NCI-H1436 treated with DMSO at 0.1 percent for 48 hours (cell line): ENCODE measurements at places on chromosomes 4 and X.

- no peak for DNase-seq
Measured at GRCh38 chr4:171186700-171187099, 626.5 kb upstream of the GALNTL6 start.

DNA sequence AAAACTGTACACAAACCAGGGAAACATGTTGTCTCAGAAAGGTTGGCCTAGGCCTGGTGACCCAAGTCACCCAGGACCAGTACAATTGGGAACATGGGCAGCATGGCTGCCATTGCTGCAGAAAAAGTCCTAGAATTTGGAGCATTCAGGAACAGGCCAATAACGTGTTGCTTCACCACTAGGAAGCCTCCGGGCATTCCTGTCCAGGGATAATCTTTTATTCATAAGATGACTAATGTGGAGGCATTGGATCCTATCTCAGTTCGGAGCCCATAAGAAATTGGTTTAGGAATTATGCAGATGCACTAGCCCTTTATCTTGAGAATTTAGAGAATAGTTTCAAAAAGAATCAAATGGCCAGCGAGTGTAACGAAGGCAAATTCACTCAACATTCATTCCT, 242.8 kb upstream of the NDST4 start:
- DNase-seq = no peak

DNA sequence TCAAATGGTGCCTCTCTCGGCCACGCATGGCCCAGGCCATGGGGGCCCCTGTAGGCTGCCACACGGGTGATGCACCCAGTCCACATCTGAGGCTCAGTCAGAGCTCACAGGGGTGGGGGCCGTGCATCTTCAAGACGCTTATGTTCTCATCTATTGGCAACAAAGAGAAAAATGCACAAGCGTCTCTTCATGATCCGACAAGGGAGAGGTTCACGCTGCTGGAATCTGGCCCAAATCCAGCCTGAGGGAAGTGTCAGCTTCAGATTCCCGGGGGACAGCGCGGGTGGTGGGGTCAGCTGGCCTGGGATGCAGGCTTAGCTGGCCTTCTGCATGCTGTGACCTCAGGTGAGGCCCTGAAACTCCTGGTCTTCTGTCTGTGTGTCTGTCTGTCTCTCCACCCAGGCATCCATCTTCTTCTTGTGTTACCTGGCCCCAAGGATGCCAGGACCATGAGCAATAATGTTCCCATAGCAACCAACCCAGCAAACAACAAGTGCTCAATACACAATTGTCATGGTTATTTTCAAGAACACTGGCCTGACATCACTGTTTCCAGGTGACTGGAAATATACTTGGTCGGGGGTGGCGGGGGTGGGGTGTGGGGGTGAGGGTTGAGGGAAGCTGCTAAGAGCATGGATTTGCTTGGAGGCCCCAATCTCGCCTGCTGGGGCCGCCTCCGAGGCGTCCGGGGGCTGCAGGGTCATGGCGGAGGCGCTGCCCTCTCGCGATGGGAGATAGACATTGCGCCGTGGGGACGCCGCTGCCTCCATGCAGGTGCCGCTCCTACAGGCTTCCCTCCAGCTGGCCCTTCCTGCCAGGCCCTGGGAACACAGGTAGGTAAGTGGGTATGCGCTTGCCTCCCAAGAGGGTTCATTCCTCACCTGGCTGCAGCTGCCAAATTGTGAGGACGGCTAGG, 48.3 kb downstream of the ABLIM2 start:
- no peak for DNase-seq

DNA sequence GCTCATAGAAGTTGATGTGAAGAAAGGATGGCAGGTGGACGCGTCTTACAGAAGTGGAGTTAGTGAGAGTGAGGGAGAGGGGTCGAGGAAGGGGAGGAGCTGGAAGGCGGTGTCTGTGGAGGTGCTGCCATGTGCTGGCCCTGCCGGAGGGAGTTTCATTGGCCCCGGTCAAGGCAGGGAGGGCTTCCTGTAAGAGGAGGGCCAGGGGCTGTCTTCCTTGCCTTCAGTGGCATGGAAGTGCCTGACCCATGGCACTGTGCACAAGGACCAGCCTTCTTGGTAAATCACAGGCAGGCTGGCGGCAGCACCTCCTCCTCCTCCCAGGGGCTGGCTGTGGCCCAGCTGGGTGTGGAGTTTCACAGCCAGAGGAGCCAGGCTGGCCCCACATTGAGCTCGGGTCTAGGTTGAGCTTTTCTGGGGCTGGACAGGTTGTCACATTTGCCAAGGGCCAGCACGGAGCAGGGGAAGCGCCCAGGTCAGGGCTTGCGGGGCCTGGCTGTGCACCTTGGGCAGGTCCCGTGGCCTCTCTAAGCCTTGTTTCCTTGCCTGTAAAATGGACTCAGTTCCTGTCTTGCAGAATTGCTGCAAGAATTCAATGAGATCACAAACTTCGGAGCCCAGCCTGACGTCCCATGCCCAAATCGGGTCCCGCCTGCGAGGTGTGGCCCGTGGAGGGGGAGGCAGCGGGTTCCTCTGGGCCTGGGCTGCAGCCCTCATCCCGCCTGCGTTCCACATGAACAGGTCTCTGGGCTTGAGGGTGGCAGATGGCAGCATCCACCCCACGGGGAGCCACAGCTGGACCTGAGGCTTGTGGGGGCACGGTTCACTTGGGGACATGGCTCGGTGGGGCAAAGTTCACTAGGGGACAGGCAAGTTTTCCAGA, 7.0 kb downstream of the HTRA3 start:
- no peak for DNase-seq

DNA sequence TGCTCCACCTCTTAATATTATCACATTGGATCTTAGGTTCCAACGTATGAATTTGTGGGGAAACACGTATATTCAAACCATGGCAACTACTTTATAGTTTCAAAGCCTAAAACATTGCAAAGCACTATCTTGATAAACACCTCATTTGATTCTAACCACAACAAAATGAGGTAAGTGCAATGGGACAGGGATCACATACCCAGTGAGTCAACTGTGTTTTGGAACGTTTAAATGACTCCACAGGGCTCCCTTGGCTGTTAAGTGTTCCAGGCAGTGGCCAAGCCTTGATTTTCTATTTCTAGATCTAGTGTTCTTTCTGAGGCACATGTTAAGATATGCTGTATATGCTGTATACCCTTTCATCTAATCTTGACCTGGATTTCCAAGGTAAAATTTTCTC, 54.5 kb upstream of the C1QTNF7 start:
- no peak for DNase-seq

- no peak for DNase-seq
Measured at GRCh38 chr4:162162672-162163071, 1.1 kb downstream of the FSTL5 start.

- no peak for DNase-seq
Measured at GRCh38 chr4:5750946-5751665, 40.1 kb downstream of the EVC start.

- no peak for DNase-seq
Measured at GRCh38 chr4:145075742-145076468, 22.1 kb downstream of the ANAPC10 start.

DNA sequence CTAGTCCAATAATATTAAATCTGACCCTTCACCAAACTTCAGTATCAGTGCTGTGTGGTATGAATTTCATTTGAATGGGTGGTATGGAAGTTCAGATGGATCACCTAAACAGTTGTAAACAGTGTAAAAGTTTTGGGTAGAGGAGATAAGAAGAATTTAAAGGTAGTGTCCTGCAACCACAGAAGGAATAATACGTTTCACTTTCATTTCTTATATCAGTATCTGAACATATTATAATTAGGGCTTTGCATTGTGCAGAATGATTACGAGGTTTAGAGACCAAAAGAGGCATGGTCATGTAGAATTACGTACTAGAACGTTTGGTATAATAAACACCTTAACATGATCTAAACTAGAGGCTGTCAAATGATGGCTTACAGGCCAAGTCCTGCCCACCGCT, 116.1 kb downstream of the PDLIM5 start:
- DNase-seq = no peak

- DNase-seq = no peak
Measured at GRCh38 chr4:3037957-3038461, 36.3 kb downstream of the HTT-AS start.

- no peak for DNase-seq
Measured at GRCh38 chr4:18278244-18278643, 256.7 kb upstream of the LCORL start.

DNA sequence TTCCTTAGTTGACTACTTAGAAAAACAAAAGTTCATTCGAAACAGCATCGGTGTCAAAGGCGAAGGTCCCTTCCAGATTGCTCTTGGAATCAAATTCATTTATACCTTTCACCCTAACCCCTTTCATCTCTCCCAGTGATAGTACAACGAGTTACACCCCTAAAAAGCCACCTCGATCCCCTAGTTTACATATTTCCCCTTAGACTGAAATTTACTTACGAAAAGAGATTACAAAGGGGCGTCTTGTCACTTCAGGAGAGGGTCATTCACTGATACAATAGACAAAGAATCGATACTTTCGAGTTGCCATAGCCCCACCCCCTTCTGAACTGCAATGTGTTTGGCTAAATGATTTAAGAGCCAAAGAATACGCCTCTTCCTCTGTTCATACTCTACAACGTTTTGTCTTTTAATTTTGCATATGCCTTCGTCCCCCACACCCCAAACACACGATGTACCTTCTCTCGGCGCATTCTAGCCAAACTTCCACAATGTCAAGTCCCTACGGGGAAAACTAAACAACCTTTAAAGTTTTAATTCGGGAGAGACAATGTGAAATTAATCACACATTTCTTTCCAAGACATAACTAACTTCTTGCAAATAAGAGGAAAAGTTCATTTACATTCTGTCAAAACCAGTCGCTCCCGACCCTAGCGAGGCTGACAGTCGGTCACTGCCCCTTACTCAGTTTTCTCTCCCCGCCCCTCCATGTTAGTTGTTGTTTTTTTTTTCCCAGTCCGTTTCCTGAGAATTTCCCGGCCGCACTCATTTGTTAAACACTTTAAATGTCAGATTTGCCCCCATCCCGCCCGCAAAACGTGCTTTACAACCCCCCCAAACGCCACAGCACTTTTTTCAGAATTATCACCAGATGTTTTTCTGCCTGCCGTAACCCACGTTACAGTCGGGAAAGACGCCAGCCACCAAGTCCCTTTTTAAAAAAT, 88.6 kb downstream of the HPRT1 start:
- no peak for DNase-seq

DNA sequence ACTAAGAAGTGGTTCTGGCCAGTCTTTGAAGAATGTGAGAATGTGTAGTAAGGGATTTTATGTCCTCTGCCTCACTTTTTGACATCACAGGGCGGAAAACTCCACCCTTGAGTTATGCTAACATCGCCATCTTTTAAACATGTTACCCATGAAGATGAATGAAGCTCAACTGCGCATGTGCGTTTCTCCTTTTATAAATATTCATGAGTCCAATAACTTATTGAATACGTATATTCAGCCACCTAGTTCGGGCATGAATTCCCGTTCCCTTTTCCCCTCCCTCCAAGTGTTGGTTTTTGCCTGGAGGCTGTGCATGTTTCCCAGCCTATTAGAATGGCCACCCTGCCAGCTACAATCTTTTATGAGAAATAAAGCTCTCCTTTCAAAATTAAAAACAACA, 51.7 kb upstream of the STPG2 start:
- DNase-seq = no peak

GRCh38 chrX:30652527-30653414, 452 bp upstream of the GK start:
- peak; percentile 13 for DNase-seq

DNA sequence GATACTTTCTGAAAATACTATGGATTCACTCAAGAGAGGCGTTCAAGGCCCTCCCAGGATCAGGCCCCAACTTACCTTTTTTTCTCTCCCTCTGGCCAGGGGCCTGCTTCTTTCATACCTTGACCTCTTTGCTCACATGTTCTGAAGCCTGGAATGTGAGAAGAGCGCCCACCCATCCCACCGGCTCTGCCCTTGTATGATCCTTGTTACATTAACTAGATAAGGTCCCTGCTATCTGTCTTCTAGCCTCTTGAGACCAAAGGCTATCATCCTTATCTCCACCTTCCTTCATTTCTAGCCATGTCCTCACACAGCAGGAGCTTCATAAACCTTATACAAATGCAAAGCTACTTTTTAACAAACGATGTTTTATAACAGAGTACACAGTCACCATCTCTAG, 45.9 kb downstream of the PROM1 start:
- no peak for DNase-seq

DNA sequence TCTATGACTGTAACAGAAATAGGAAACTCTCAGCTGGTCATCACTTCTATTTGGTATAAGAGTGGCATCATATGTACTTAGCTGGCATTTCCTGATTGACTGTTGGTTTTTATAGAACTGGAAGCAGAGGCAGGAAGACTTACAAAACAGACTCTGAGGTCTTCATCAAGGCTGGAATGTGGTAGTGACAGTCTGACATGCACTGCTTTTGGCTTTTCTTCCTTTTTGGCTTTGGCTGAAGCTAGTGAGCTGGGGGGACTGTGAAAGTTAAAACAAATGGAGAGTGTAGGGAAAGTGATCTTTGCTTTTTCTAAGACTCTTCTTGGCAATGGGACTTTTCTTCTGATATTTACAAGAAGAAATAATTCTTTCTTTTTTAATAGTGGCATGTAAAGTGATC, 121.1 kb upstream of the SLC4A4 start:
- DNase-seq = no peak

- DNase-seq = no peak
Measured at GRCh38 chr4:101037249-101037648, 310.1 kb downstream of the PPP3CA start.

- no peak for DNase-seq
Measured at GRCh38 chr4:84973856-84974255, 7.4 kb upstream of the WDFY3 start.

DNA sequence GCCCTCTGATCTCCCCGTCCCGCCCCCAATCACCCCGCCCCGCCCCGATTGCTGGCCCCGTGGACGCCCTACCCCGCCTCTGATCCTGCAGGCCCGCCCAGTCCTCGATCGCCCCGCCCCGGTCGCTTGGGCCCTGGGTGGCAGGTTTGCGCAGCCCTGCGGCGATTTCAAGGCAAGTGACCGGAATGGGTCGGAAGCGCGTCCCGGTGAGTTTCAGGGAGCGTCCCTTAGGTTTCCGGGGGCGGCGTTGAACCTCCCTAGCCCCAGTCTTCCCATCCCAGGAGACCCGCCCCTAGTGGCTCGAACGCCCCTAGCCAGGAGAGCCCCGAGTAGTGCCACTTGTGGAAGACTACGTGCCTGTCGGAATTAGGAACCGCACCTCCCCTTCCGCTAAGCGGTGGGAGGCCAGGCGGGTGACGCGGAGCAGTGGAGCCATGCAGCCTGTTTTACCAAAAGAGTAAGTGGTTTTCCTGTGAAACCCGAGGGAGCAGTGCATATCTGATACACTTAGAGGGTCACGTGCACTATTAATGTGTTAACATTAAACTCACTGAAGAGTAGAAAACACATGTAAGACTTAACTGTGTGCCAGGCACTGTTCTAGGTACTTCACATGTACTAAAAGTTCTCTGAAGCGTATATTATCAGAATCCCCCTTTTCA, 354 bp upstream of the TEC start:
- DNase-seq = peak; percentile 27

- DNase-seq = no peak
Measured at GRCh38 chr4:177673985-177674489, 231.8 kb upstream of the AGA start.

DNA sequence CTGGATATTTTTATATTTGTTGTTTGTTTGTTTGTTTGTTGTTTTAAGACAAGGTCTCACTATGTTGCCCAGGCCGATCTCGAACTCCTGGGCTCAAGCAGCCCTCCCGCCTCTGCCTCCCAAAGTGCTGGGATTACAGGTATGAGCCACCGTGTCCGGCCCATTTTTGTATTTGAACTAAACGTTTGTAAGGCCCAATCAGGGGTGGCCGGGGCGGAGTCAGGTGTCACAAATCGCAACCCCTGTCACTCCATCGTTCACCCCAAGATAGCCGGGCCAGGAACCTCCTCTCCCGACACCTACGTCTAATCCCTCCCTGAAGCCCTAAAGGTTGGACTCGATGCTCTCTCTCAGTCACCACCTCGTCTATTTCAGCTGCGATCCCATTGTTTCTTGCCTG, 722 bp upstream of the EFHC2 start:
- no peak for DNase-seq
